ENCODE measurements at places on chromosomes 1 and 21.

DNA sequence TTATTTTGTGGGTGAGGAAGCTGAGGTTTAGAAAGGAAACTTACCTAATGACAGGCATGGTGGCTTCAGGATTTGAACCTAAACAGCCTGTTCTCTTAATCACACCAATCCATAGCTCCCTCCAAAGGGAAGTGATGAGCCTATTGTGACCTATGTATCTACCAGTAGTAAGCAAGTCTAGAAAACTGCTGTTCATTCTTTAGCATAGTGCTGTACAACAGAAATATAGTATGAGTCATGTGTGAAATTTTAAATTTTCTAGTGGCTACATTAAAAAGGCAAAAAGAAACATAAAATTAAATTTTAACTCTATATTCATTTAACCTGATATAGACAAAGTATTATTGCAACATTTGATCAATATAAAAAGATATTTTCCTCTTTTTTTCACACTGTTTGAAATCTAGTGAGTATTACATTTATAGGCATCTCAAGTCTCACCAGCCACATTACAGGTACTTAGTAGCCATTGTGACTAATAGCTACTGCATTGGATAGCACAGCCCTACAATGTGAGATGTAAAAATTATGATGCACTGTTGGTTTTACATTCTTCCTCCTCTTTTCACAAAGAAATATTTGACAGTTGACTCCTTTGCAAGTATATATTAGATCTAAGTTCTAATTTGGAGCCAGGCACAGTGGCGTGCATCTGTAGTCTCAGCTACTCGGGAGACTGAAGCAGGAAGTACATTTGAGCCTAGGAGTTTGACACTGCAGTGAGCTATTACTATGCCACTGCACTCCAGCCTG lies 16.6 kb downstream of the IPO9 start:
- DNase-seq, result no peak

GRCh38 chr1:215669806-215670491 lies 102.8 kb downstream of the KCTD3 start:
- no peak for DNase-seq

DNA sequence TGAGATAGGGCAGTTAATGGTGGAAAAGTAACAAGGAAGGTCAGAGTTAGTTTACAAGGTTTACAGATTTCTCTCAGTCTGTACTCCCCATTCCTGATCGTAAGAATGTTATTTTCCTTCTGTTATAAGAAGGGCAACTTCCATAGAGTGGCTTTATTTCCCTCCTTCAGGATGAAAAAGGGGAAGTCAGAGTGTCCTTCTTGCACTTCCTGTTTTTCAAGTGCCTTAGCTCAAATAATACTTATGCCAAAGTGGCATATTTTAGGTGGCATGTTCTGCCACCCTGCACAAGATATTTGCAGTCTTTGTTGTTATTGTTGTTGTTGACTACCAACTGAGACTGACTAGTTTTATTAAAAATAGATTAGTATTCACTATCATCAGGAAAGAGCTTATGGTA lies 730.7 kb upstream of the ADGRL4 start:
- no peak for DNase-seq

DNA sequence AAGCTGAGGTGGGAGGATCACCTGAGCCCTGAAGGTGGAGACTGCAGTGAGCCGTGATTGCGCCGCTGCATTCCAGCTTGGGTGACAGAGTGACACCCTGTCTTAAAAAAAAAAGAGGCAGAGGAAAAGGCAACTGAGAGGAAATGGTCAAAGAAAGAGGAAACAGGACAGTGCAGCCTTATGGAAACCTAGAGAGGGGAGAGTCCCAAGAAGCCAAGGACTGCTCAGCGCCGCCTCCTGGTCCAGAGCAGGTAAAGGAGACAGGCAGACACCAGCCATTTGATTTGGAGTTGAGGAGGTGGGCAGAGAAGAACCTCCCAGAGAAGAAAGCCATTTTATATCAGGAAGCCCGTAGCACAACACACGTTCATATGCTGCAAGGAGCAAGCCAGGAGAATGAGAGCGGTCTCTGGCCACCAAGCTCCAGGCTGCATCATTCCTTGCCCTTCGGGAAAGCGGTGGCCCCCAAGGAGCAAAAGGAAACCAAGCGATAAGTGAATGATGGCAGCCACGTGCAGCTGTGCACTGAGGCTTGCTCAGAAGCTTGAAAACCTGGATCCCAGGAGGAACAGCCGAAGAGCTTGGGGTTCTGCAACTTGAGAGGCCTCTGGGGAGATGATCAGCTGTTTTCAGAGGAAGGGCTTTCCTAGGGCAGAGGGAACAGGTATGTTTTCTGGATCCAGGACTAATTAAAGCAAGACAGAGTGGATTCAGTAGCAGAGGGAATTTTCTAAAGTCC lies 33.7 kb downstream of the LRRC42 start:
- DNase-seq, result no peak

GRCh38 chr21:27564684-27565301 lies 597.9 kb upstream of the ADAMTS5 start:
- DNase-seq, result no peak

- no peak for DNase-seq
Observed at GRCh38 chr1:156413391-156414246, 44.6 kb downstream of the RHBG start.

DNA sequence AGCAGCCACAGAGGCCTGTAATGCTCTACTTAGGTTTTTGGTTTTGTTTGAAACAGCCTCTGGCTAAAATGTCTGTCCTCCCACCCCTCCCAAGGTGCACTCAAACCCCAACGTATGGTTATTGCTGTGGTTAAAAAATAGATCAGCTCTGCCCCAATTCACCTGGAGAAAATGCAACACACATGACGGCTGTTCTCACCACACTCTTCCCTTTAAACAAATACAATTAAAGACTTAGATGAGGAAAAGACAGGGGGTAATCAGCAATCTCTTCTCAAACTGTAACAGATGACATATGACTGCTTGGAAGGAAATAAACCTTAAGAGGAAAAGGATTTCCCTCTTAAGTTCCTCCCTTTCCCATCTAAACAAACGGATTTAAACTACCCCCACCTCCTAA lies 6.2 kb upstream of the MTMR11 start:
- DNase-seq, result no peak

DNA sequence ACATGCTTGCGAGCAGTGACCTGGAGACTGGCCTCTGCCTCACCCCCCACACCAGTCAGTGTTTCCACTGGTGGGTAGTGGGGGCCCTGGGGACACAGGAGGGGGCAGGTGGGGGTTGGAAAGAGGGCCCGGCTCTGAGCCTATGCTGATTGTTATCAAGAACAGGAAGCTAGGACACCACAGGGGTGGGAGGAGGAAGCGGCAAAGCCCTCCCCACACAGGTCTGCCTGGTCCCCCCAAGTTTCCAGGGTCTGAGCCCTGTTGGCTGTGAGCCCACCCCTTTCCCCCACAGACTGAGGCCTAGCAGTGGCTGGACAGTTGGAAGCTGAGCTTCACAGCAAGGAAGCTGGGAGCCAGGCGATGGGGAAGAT lies 1.6 kb upstream of the PTPN7 start:
- DNase-seq, result no peak

DNA sequence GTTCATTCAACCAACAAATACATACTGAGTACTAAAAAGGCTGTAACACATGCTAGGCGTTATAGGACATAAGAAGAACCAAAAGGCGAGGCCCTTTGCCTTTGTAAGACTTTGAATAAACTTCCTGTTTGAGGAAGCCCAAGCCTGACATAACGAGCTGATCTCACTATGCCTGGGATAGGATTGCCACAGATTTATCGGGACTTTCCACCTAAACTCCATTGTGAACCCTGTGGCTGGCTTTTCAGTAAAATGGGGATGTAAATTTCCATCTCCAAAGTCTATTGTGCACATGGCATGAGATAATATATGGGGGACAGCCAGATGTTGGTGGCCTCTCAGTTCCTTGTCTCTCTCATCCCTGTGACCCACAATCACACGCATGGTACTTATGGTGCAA lies 41.9 kb downstream of the LMO4 start:
- no peak for DNase-seq

DNA sequence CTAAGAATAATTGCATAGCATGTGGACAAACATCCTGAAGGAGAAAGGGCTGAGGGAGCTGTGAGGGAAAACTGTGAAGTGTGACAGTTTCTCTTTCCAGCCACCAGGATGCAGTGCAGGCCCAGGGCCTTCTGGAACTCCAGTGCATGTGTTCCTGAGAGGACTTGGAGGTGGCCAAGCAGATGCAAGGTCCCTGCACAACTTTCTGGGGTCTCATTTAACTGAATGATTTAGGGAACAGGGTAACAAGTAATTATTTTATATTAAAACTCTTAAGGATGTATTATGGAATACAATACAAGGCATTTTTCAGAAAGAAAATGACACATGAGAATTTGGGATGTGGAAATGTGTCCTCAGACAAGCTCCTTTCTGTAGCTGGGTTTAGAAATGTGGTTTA lies 61.2 kb upstream of the MCOLN3 start:
- no peak for DNase-seq

GRCh38 chr1:5580926-5581325 lies 411.3 kb downstream of the NPHP4 start:
- peak; percentile 72 for DNase-seq

DNA sequence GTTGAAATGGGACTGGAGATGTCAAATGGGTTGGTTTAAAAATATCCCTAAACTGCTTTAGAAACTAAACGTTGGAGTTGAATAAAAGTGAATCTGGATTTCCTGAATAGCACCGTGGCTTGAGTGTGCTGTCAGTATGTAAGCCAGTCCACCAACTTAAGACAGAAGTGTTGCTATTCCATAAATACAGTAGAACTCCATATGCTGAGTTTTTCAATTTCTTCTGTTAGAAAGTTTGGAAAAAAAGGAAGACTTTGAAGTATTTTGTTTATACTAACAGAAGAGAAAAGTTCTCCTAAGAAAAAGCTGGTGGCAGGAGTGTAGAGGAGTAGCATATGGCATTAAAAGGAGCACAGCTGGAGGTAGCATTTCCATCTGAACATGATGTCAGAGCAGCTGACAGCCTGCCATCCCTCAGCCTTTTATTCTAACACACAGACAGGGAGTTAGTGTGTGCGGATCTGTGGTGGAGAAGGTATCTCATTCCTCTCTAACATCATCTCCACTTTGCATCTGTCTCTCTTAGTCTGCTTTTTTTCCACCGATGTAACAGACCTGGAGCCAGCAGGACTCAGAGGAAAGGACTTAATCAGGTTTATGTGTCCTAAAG lies at the start of gene ZBTB18:
ZBTB18 (plus strand) TSS at position 449 of the 610 bp plus-strand sequence; CDS start at position 598, 149 bp downstream.
- DNase-seq, result no peak

DNA sequence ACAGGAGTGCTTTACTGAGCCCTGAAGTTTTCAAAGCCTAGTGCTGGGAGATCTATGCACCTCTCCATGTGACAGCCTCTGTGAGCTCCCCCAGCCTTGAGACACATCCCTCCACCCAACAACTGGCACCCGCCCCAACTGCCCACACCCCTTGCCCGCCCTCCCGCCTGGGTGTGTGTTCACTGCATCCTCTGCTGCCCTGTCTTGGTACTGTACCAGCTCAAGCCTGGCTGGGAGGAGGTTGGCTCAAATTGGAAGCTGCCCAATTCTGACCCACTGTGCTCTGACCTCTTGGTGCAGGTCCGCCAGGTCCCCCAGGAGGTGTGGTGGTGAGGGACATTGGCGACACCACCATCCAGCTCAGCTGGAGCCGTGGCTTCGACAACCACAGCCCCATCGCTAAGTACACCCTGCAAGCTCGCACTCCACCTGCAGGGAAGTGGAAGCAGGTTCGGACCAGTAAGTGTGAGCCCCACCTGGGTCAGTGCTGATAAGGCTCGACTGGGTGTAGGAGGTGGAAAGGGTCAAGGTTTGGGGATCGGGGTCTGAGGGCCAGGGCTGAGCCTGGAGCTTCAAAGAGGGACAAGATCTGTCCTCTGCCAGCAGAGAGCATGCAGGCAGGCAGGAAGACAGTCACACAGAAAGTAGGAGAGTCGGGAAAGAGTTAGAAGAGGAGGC lies 18.0 kb downstream of the TMEM81 start:
- DNase-seq, result no peak

DNA sequence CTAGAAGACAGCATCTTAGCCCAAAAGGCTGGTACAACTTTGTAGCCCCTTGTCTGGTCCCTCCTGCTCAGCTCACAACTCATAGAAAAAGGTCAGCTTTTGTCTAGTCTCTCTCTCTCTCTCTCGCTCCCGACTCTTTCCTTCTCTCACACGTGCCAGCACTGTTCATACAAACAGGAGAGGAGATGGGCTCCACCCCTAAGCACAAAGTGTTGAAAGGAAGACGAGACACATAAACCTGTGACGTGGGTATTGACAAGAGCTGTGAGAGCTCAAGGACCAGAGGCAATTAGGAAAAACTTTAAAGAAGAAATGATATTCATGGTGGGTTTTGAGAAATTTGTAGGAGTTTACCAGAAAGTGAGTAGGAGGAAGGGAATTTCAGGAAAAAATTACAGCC lies 23.6 kb upstream of the KCNC4 start:
- DNase-seq, result no peak

DNA sequence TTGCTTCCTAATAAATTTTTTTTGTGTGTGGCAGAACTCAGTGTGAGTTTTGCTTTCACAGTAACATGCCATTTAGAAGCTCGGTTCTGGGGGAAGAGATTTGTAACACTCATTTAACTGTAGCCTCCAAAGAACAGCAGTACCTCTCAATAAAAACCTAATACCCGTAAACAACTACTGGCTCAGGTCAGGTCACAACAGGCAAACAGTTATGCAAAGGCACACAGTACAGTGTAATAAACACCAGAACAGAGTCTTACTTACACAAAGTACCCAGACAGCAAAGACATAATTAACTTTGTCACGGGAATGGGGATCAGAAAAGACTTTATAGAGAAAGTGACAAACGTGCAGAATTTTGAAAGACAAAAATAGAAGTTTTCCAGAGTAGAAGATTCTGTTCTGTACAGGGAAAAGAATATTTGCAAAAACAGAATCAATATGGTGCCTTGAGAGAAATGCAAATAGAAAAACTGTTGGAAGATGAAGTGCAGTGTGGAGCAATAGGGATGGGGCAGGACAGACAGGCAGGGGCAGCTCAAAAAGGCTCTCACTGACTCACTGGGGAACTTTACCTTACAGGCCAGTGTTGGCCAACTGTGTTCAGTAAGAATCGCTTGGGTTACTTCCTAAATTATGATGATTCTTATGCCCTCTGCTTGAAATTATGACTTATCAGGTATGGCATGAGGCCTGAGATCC lies 38.8 kb downstream of the EGLN1 start:
- DNase-seq, result no peak

DNA sequence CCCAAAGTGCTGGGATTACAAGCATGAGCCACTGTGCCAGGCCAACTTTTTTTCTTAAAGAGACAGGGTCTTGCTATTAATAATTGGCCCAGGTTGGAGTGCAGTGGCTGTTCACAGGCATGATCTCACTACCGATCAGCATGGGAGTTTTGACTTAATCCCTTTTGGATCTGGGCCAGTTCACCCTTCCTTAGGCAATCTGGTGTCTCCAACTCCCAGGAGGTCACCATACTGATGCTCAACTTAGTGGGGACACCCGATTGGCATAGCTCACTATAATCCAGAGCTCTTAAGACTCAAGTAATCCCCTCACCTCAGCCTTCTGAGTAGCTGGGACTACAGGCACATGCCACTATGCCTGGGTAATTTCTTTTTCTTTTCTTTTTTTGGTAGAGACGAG lies 64.2 kb upstream of the SCYL3 start:
- DNase-seq, result no peak

- no peak for DNase-seq
Observed at GRCh38 chr1:165207853-165208515, 148.5 kb downstream of the LMX1A start.

GRCh38 chr1:221912230-221912629 lies 170.3 kb upstream of the DUSP10 start:
- no peak for DNase-seq

GRCh38 chr1:8986814-8987190 lies 39.4 kb downstream of the SLC2A7 start:
- DNase-seq, result no peak

Data from vagina (tissue), 2 donors.